ENCODE measurements at places on chromosomes 16 and 17.

- no peak for DNase-seq
Measured at GRCh38 chr16:61969077-61969382, 67.2 kb downstream of the CDH8 start.

GRCh38 chr17:18928628-18929125 is 23.3 kb upstream of the SLC5A10 start:
- DNase-seq, result no peak

DNA sequence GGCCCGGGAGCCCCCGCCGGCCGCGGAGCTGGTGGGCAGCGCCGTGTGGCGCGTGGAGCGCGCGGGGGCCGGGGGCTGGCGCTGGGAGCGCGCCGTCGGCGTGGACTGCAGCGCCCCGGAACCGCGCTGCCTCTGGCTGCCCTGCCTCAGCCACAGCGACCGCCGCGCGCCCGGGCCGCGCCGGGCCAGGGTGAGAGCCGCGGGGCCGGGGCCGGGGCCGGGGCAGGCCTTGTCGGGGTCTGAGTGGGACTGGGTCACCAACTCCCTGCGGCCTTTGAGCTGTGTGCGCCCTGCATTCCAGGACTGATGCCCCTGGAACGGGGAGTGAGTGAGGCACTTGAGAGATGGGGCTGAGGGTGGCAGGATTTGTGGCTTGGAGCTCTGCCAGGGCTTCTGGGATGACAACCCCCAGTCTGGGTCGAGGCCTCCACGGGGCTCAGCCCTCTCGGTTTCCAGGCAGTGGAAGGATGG is 25.7 kb downstream of the ARHGAP23 start:
- DNase-seq, result no peak

GRCh38 chr16:82439678-82440293 is 187.0 kb upstream of the CDH13 start:
- no peak for DNase-seq

GRCh38 chr17:13833921-13834320 is 232.2 kb upstream of the HS3ST3A1 start:
- DNase-seq, result no peak

GRCh38 chr17:2207815-2208515 is 95.6 kb downstream of the SMG6 start:
- no peak for DNase-seq

DNA sequence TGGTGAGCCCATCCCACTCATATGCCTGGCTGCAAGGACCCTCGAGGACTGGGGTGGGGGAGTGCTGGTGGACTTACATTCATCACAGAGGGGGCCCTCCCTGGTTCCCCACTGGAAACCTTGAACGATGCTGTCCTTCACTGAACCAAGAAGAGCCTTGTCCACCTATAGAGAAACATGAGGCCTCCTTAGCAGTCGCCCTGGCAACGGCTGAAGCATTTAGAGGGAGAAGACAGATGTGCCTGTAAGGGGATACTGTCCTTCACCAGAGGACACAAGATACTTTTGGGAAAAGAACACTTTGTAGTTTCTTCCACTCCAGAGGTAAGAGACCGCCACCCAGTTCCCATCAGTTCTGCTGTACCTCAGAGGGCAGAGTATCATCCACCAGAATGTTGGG is 6.5 kb downstream of the HIGD1B start:
- no peak for DNase-seq
